AG04450 (cell line): ENCODE measurements at places on chromosomes 7 and 10. TPM values are rescaled to one million over a fixed set of nuclear protein-coding genes. Genes with fewer than 3 reads are reported as not detected.

TCAF2 gene
- polyA plus RNA-seq: 2.5 and 2.6 TPM in 2 replicates

TRIM24 gene
- polyA plus RNA-seq: 7.1 and 9.3 TPM in 2 replicates

IRF5 gene
- 0.04 and 0.06 TPM in 2 replicates for polyA plus RNA-seq

FAM25C gene
- not detected in 2 replicates for polyA plus RNA-seq

RADIL gene
- polyA plus RNA-seq: 0.07 and 0.31 TPM in 2 replicates

BEND7 gene
- 2.1 TPM in 2 replicates for polyA plus RNA-seq

SPDYE8 gene
- 0.10 TPM in 1 of 2 replicates, not detected in the other for polyA plus RNA-seq

SLK gene
- polyA plus RNA-seq: 12.3 and 16.5 TPM in 2 replicates

HYAL4 gene
- polyA plus RNA-seq: not detected in 2 replicates

DPY19L1 gene
- 28.0 and 40.5 TPM in 2 replicates for polyA plus RNA-seq

ENKUR gene
- 0.11 TPM in 1 of 2 replicates, not detected in the other for polyA plus RNA-seq

GRCh38 chr7:20466543-20467021 is 135.9 kb downstream of the ITGB8 start:
- no peak for DNase-seq

DNA sequence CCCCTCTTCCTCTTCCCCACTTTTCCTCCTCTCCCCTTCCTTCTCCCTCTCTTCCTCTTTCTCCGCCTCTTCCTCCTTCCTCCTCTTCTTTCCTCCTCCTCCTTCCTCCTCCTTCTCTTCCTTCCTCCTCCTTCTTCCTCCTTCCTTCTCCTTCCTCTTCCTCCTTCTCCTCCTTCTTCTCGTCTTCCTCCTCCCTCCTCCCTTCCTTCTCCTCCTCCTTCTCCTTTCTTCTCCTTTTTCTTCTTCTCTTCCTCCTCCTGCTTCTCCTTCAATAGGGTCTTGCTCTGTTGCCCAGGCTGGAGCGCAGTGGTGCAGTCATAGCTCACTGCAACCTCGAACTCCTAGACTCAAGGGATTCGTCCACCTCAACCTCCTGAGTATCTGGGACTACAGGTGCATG is 56.9 kb downstream of the PALD1 start:
- no peak for DNase-seq

DNA sequence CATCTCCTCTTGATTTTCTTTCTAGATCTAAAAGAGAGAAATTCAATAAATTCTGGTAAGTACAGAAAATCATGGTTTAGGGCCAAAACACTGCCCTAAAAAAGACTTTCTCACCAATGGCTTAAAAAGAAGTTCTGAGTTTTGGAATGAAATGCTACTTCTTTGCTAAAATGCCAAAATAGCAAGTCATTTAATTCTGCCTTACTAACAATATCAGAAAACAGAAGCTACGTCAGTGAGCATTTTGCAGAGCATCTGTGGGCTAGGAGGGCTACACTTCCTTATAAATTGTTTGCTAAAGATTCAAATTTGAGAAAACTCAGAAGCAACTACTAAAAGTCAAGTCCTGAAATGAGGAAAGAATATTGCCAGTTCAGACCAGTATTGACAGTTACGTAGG is 560.8 kb upstream of the CELF2 start:
- no peak for DNase-seq

- DNase-seq: no peak
Measured at GRCh38 chr7:116632384-116632783, 39.6 kb upstream of the MET start.

DNA sequence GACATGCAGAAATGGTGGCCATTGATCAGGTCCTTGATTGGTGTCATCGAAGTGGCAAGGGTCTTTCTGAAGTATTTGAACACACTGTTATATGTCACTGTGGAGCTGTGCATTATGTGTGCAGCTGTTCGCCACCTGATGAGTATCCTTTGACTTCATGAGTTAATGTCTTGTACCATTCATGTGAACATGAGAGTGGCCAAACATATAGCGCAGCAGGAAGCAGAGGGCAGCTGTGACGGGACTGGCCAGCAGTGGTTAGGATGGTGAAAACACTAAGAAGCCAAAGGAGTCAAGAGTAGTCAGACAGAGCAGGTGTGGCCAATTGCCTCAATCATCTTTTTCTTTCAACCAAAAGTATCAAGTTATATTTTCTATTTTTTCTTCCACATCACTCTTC is 167.4 kb downstream of the IMMP2L start:
- DNase-seq: no peak

- no peak for DNase-seq
Measured at GRCh38 chr10:121459279-121459621, 139.0 kb downstream of the FGFR2 start.

DNA sequence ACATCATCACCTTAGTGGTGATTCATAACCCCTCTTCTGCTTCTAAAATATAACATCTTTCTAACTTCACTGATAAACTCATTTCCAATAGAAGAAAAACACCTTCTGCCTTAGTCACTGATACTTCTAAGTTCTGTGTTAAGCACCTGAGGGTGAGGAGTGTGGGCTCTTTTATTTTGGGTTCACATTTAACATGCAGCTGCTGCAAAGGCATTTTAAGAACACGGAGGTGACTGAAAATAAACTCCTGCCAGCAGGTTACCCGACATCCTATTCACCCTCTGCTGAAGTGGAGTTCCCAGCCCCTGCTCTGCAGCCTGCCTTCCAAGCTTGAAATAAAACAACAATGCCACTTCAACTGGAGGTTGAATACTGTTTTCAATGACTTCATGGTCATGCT is 202.9 kb upstream of the PLXNA4 start:
- no peak for DNase-seq

- DNase-seq: no peak
Measured at GRCh38 chr7:118945911-118946682, 721.6 kb downstream of the ANKRD7 start.

DNA sequence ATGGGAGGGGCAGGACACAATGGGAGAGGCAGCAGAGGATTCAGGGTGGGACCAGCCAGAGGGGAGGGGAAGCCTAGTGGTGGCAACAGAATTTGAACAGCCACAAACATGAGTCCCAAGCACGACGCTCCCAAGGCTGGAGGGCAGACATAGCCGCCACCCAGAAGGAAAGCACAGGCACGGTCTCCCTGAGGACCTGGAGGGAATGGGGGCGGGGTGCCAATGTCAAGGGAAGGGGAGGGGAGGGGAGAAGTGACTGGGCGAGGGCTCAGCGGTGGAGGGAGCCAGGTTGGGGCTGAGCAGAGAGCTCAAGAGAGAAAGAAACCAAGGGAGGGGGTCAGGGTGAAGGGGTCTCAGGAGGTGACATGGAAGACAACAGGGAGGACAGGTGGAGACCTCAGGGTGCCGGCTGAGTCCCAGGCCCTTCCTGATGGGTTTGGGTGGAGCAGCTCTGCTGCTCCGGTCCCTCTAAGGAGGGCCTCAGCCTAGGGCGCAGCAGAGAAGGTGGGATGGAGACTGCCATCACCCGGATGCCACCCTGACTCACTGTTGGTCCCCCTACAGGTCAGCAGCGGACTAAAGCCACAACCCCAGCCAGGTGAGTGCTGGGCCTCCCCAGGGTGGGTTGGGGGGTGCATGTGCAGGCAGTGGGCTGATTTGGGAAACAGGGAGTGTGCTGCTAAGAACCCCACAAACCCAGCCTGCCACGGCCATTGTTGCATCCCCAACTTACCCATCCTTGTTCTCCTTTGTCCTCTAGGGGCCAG is 24.2 kb downstream of the PILRA start:
- DNase-seq: no peak

- DNase-seq: no peak
Measured at GRCh38 chr7:56033671-56034432, 17.4 kb downstream of the PSPH start.

DNA sequence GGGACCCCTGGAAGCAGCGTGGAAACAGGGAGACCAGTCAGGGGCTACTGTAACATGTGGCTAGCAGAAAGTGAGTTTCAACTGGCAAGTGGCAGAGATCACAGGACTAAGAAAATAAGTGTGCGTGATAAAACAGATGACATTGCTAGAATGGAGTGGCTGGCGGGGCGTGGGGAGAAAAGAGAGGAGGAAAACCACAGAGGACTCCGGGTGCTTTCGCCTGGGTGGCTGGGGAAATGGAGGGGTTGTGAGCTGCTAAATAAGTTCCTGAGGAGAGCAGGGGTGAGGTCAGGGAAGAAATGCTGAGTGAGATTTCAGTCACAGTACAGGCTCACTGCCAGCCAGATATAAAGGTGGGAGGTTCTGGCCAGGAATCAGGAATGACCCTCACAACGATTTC is 166.9 kb downstream of the MYOF start:
- no peak for DNase-seq

- peak; percentile 7 for DNase-seq
Measured at GRCh38 chr10:127278001-127278400, 81.6 kb upstream of the INSYN2A start.

DNA sequence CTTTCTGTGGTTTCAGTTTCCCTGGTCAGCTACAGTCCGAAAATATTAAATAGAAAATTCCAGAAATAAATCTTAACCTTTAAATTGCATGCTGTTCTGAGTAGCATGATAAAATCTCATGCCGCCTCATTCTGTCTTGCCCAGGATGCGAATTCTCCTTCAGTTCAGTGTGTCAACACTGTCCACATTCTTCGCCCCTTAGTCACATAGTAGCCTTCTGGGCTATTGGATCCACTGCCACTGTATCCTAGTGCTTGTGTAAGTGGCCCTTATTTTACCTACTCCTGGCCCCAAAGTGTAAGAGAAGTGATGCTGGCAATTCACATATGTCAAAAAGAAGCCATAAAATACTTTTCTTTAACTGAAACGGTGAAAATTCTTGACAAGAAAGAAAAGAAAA is 129.6 kb downstream of the ZWINT start:
- DNase-seq: no peak

GRCh38 chr10:26217396-26218086 is 967 bp downstream of the GAD2 start:
- no peak for DNase-seq

- no peak for DNase-seq
Measured at GRCh38 chr10:20879136-20879535, 18.0 kb downstream of the NEBL start.

GRCh38 chr7:90487808-90488207 is 18.4 kb downstream of the PTTG1IP2 start:
- no peak for DNase-seq

- DNase-seq: no peak
Measured at GRCh38 chr7:25858525-25859411, 293.2 kb upstream of the NFE2L3 start.

DNA sequence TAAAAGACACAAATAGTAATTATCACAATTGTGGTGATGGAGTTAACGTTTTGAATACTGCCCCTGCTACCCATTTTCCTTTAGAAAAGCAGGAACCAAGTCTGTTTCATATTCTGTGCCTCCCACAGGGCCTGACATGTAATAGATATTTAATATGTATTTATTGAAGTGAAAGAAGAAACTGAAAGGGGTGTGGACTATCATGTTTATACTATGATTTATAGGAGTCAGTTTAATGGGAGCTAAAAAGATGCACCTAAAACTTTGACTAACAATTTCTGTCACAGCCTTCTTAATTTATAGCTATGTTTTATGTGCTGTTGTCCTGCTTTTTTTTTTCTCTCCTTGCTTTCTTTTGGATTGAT is 24.1 kb upstream of the BHLHA15 start:
- no peak for DNase-seq

DNA sequence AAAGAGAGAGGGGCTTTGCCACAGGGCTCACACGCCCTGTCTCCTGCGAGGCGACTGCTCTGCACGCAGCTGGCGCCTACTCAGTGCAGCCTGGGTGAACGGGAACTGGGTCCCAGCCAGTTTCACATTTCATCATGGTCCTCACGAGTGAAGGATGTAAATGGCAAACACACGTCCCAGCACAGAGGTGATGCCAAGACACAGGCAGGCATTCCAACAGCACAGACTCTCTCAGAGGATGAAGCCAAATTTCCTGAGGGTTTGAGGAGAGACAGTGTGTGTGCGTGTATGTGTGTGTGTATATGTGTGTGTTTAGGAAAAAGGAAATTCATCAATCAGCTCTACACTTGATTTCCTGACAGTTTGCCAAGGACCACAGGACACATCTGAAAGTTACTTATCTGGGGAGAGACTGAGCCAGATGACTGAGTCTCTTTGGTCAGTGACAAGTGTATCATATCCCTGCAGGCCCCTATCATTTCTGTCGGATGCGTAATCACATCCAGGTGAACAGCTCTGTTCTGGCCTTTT is 53.9 kb downstream of the CHST15 start:
- DNase-seq: no peak
